ENCODE measurements at places on chromosomes 7 and 10.
A peak's percentile ranks its signal among the peaks of the same experiment; 100 is the strongest.

DNA sequence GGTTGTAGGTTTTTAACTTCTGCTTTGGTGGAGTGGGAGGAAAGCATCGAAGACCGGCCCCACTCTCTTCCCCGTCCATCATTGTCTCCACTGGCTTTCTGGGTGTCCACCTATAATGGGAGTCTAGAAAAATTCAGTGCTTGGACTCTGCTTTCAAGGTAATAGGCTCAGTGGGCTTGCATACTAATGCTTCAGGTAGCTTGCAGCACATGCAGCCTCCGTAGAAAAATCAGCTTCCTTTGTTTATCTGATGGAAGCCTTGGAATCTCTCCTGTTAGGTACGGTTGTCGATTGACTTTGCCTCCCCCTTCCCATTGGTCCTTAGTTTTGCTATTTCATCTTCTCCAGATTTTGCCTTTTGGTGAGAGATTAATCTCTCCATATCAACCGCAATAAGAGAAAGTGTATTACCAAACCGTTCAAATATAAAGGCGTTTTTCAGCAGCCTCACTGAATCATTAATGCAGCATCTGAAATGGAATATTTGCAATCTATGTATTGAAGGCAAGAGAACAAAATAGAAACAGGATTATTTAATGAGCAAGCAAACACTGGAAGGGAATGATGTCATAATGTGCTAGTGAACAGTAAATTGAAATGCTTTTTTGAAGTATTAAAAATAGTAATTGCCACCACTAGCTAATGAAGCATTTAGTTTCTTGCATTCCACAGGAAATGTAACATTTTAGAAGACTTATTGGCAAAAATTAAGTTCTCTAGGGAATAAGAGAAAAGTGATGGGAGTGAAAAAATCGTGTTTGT is 944 bp downstream of the AVL9 start:
- DNase-seq, result no peak

DNA sequence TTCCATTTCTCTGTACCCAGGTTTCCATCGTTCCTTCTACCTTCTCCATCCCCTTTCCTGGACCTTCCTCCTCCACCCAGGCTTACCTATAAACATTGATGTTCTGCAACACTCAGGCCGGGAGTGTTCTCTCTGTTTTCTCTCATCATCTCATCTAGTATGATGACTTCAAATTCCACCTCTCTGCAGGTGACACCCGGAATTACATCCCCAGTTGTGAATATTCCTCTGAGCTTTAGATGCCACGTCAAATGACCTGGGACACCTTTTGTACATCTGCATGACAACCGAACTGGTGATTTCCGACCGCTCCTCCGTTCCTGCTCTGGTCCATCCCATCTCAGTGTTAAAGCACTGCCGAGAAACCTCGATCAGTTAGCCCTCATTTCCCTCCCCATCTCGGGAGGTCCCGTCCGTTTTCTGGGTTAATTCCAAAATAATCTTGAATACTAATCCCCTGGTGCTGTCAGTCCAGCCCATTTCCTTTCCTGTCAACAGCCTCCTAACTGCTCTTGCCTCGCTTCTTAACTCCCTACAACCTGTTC is 76.7 kb upstream of the SAMD8 start:
- no peak for DNase-seq

DNA sequence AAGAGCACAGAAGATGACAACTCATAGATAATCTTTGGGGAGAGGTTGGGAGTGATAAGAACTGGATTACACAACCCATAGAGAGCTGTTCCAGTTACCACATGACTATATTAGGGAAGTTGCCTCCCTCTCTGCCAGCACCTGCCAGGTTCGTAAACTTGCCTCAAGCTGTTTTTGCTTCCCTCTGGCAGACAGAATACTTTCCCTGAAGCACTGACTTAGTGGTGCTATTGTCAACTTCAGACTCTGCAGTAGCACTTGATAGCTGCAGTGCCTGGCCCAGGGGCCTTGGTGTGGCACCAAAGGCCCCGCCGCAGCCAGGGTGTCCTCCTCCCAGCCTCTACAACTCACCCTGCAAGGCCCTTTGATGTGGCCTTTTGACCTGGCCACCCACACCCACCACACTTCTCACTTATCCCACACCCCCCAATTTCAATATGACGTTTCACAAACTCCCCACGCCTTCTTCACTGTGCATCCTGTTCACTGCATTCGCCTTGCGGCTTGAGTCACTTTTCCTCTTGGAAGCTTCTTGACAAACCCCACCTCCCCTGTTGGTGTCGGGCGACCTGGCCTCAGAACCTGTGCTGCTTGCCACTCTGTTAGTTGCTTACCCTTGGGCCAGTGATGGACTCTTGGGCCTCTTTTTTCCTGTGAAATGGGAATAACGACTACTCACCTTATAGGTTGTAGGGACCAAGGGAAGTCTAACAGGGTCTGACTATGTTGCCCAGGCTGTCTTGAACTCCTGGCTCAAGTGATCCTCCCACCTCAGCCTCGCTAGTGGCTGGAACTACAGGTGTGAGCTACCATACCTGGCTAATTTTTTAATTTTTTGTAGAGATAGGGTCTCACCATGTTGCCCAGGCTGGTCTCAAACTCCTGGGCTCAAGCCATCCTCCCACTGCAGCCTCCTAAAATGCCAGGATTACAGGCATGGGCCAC is 50.2 kb upstream of the PODXL start:
- DNase-seq, result peak; percentile 6

DNA sequence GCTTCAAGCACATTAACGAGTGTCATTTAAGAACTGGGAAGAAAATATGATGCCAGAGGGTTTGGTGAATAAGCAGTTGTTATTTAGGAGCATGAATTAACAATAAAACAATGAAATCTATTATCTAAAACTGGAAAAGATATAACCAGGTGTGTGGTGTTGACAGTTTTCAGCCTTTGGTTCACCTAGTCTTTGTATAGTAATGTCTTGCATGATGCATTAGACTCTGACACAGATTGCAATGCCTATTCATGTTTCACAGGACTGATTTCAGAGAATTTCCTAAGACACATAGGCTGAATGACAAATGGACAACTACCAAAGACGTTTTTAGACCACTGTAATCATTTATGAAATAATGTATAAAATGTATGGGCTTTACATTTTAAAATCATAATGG is 135.1 kb upstream of the CAV2 start:
- DNase-seq, result no peak

- no peak for DNase-seq
These were observed 8.8 kb downstream of the ZNHIT1 start for GRCh38 chr7:101226721-101227120.

- no peak for DNase-seq
These were observed 768 bp upstream of the CPA1 start for GRCh38 chr7:130379532-130379920.

DNA sequence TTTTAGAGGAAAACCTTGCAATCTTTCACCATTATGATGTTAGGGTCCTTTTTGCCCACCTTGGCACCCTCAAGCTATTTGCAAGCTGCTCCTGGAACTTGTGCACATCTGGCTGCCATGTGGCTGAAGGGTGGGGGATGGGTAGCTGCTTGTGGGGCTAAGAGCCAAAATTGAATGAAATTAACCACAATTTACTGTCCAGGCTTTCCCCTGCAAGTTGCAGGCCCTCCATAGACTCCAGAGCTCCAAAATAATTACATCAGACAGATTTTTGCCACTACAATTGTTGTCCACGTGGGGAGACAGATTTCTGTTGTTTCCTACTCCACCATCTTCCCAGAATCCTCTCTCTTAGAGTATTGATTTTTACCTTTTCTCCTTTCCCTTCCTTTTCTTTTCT is 19.1 kb downstream of the PI4K2A start:
- no peak for DNase-seq

GRCh38 chr10:78502210-78502936 is 468.7 kb downstream of the RPS24 start:
- no peak for DNase-seq

- peak; percentile 28 for DNase-seq
These were observed 102.7 kb upstream of the TNRC18 start for GRCh38 chr7:5526100-5526905.

DNA sequence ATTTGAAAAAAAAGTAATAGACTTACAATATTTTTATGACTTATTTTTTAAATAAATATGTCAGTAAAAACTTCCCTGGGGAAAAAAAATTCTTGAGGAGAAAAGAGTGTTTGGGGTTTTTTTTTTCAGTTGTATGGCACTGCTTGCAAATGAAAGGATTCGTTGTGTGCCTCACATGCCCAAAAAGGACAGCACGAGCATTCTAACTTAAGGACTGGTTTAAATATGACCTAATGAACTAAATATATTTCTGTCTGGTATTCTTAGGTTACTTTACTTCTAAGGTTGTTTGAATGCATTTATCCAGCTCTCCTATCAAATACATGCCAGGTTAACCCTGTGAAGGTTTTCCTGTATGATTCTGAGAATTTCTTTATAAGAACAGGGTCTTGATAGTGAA is 988 bp upstream of the CD36 start:
- no peak for DNase-seq

DNA sequence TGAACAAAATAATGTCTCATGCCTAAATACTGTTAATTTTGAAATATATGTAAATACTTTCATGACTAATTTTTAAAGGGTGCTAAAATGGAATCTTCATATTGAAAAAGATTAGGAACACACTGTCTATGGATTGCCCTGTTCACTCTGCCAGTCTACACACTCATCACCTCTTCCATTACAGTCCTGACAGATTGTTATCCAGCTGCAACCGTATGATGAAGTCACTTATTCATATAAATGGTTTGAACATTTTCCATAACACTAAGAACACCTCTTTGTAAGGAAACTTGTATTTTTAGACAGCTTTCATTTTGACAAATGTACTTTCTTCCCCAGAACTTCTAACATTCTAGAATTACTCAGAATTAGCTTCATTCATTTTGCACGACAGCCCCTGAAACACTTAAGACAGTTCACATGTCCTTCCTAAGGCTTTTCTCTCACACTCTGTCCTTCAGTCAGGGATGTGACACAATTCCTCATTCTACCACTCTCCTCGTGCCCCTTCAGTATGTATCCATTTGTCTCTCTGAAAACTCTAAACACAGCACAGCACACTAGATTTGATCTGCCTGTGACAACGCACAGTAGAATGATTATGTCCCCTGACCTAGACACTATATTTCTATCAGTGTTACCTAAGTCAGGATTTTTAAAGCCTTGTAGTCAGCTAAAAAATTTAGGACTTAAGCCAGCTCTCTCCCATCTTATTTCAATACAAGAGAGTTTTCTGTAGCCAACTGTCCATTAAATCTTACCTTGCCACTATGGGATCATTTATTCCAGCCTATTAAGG is 71.9 kb downstream of the ORC5 start:
- DNase-seq, result no peak

GRCh38 chr10:93465806-93466675 is 16.1 kb downstream of the MYOF start:
- no peak for DNase-seq

DNA sequence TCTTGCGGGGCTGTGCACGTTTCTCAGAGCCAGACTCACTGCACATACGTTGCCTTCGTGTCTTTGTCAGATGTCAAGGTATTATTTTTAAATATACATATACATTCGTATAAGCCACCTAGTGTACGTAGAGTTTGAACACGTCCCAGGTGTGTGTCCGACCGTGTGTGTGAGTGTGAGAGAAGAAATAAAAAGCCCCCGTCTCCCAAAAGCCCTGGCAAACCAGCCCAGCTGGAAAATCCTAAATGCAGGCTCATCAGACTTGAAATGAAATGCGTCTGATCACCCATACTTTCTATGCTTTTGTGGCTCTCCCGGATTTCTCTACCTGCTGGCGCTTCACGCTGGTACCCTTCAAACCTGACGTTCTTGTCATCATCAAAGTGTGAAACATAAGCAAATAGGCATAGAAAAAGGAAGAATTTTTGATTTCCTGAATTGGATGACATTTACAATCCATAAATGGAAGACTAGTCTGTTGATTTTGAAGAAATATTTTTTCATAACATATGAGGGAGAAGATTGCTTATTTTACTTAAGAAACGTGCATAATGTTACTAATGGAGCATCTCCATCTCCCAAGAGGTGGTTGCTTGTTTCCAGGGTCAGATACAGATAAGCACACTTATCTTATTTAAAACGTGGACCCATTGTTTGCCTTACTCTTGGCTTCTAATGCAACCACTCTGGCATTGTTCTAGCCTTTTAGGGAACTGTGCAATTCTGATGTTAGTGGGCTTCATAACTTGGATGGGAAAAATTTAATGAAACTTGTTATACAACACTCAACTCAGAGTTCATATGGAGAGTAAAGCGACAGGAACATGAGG is 971 bp downstream of the PRKG1 start:
- no peak for DNase-seq

DNA sequence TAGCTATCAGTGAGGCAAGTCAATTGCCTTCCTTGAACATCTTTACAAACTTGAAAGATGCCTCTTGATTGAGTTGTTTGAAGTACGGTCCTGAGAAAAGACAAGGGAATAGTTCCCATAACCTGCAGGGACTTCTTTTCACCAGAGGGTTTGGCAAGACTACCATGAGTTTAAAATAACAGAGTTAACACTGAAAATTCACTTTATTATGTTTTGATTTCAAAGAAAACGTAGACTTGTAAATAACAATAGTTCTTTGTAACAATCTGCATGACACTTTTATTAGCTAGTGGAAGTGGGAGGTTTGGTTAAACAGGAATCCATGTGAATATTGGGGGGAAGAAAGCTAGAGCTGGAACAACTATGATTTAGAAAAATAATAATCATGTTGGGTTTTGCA is 49.5 kb downstream of the WNT2 start:
- no peak for DNase-seq

DNA sequence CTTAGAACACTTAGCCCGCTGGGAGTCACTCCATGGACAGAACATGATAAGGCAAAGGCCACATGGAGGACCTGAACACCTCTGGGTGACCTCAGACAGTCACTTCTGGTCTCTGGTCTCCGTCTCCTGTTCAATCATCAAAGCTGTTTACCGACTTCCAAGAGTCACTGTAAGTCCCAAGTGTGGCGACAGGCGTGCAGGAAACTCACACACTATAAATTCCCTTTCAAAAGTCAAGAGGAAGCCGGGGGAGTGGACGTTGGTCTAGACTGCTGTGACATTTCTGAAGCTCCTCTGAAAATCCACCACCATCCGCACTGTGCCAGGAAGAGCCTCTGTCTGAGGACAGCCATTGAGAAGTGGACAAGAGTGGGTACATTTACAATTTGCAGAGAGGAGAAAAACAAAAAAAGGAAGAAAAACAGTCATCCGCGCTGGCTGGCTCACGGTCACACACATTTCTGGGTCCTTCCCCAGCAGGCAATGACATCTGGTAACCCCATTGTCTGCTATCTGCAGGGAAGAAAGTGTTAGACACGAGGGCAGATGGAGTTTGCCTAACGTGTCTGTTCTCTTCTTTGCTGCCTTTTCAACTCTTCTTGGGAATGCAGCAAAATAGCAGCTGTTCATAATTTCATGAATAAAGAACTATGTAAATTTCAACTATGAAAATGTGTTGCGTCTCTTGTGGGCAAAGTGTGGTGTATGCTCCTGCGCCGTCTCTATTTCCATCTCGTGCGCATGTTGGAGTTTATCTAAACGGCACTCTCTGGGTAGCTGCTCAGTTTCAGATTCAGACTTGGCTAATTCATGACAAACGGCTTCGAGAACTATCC is 32.9 kb upstream of the CUX1 start:
- DNase-seq, result no peak

DNA sequence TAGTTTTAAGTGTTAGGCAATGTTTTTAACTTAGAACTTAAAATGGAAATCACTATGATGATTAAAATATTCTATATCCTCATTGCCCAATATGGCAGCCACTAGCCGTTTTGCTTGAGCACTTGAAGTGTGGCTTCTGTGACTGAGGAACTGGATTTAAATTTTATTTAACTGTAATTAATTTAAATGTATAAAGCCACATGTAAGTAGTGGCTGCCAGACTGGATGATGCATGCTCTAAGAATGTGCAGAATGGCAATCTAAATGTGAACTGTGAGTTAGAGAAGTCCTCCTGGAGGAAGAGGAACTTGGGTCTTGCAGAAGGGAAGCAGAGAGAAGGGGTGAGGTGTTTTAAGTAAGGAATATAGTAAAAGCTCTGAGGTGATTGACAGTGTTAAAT is 451.4 kb downstream of the SUGCT start:
- no peak for DNase-seq

All from stimulated activated CD8-positive, alpha-beta memory T cell treated with anti-CD3 and anti-CD28 coated beads, Interleukin-2, amount 100 ng/mL, for 48 hours (primary cell).